ENCODE measurements at places on chromosomes 11 and 22.

DNA sequence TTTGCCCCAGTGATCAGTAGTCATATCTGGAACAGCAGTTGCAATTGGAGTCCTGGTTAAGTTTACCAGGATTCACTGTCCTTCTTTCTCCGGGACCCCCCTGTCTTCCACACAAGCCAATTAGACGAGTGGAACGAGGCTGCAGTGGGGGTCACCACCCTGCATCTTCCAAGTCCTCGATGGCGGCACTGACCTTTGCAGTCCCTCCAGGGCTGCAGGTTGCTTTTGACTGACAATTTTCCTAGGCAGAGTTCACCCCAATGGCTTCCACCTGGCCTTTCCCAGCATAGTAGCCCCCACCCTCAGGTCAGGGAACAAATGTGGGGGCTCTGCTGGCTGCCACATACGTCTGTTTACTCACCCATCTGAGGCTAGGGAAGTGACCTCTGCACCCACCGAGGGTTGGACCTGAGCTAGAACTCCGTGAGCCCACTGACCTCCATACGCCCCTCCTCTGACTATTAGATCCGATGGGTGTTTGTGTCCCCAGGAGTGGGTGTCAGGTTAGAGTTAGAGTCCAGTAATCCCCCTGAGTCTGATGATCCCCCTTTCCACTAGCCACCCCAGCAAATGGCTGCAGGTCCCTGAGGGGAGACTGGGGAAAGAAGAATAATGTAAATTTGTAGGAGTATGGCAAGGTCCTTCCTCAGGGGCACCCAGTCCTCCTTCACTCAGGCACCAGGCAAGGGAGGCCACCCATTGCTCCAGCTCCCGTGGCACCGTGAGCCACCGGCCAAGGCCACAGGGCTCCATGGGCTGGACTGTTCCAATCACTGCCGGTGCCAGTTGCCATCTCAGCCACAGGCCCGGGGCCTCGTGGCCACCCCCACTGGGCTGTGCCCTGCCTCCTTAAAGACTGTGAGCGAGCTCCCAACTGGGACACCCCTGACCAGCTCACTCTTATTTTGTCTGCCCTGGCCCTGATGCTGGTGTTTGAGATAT, 5.5 kb downstream of the C11orf21 start:
- DNase-seq: no peak

DNA sequence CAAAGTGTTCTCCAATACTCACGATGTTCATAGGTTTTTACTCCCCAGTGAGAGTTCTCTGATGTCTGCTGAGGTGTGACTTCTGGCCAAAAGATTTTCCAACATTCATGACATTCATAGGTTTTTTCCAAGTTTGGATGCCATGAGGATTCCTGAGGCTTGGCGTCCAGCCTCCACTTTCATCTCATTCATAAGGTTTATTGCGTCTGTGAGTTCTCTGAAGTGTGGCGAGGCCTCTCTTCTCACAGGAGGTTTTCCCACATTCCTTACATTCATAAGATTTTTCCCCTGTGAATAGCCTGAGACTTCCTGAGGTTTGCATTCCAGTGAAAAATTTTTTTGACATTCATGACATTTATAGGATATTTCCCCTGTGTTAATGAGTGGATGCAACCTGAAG, 1014.1 kb downstream of the LRRC4C start:
- no peak for DNase-seq

DNA sequence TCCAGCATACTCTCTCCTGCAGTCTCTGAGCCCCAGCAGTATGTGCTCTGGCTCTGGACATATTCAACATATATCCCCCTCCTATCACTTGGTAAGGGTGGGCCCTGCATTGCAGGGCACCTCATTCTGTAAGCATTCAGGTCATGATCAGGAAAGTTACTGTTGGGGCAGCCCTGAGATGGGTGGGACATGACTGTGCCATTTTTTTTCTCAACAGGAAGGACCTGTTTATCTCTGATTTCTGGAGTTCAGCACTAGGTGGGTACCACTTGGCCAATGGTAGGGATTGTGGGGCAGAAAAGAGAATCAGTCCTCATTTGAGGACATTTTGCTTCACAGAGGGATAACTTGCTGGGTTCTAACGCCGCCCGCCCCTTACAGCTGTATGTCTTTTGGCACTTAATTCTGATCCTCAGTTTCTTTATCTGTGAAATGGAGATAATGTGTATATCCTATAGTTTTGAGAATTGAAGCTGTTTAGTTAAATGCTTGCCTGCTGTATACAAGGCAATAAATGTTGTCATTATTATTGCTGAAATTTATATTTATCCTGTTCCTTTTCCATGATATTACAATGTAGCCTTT, 2.2 kb downstream of the SRRD start:
- DNase-seq: no peak

DNA sequence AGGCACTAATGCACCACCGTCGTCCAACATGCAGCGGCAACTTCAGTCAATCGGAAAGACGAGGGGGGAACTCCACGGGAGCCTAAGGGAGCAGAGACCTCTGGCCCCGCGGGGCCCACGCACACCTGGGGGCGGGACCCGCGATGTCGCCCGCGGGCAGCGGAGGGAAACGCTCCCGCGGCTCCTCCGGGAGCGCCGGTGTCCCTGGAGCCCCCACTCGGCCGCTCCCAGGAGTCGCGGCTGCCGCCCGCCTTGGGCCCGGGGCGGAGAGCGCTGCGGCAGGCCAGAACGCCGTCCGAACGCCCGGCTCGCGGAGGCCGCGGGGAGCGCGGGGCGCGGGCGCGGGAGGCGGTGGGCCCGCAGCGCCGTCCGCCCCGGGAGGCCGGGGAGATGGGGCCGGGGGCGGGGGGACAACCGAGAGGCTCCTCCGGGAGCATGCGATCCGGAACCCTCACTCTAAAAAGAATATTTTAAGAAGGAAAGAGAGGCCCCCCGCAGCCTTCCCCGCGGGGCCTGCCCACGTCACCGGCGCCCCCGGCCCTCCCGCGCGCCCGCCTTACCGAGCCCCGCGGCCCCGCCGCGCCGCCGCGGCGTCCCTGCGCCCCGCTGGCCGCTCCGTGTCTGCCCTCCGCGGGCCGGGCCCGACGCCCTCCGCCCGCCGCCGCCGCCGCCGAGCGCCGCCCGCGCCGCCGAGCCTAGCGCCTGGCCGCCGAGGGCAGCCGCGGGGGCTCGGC, 86.6 kb upstream of the ARHGAP32 start:
- no peak for DNase-seq

GRCh38 chr11:129593098-129593497, 217.4 kb downstream of the BARX2 start:
- no peak for DNase-seq

- no peak for DNase-seq
Measured at GRCh38 chr22:19467912-19468311, 11.1 kb downstream of the UFD1 start.

- no peak for DNase-seq
Measured at GRCh38 chr22:40782521-40782920, 36.6 kb downstream of the SLC25A17 start.

DNA sequence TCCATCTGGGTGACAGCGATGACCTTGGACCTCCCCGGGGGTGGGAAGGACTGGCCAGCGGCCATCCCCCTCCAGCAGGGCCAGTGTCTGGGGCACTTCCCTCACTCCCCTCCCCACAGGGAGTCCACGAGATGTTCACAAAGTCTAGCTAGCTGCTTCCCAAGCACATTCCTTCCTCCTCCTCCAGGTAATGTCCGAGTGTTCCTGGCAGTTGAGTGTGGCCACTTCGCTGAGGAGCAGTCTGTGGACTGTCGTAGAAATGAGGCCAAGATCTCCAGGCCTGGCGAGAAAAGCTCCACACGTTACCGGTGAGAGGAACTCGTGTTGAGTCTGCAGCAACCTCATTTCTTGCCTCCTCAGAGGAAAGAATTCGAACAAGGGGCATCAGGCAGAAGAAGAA, 425.5 kb downstream of the BRD1 start:
- no peak for DNase-seq

DNA sequence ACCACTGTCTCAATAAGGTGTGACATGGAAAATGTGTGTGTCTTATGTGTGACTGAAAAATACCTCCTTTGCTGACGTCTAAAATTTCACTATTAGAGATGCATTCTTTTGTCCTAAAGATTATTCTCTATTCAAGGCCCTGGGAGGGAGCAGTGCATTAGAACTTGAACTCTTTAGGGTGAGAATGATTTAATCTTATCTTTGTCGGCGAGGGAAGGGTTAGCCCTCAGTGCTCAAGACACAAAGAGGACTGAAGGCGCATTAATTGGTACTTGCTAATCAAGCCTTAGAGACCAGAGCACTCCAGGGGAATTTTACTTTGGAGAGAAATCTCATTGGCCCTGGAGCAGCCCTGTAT, 29.8 kb upstream of the PLET1 start:
- DNase-seq: no peak

DNA sequence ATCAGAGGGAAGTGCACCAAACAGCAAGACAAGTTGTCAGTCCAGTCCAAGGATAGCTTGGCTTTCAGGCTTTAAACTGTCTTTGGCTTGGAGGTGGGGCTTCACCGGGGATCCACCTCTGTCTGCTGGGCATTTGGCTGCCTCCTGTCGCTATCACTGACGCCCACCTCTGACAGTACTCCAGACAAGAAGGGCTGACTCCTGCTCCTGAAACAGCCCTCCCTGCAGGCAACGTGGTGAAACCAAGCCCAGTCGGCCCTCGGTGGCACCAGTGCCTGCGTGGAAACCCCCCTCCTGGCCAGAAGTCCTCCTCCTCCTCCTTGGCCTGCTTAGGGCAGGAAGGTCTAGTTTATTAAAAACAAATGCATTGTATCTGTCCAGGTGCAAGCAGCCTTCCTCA, 16.9 kb downstream of the DHCR7 start:
- no peak for DNase-seq

DNA sequence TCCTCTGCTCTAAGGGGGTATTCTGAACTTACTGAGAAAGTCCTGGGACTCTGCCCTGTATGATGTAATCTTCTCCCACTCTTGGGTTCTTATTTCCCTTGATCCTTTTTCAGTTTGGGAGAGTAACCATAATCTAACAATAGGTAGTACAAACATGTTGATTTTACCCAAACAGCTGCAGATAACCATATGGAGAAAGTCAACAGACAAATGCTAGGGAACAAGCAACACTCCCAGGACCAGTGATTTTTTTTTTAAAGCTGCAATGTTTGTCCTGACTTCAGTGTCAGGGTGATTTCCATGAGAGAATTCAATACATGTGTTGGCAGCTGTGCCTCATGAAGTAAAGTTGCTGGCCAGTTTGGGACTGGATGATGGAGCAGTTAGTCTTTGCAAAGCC, 156.5 kb downstream of the FCHSD2 start:
- no peak for DNase-seq

- no peak for DNase-seq
Measured at GRCh38 chr22:31100762-31101525, 6.4 kb downstream of the SELENOM start.

GRCh38 chr11:13118194-13118593, 109.1 kb downstream of the RASSF10 start:
- DNase-seq: no peak

DNA sequence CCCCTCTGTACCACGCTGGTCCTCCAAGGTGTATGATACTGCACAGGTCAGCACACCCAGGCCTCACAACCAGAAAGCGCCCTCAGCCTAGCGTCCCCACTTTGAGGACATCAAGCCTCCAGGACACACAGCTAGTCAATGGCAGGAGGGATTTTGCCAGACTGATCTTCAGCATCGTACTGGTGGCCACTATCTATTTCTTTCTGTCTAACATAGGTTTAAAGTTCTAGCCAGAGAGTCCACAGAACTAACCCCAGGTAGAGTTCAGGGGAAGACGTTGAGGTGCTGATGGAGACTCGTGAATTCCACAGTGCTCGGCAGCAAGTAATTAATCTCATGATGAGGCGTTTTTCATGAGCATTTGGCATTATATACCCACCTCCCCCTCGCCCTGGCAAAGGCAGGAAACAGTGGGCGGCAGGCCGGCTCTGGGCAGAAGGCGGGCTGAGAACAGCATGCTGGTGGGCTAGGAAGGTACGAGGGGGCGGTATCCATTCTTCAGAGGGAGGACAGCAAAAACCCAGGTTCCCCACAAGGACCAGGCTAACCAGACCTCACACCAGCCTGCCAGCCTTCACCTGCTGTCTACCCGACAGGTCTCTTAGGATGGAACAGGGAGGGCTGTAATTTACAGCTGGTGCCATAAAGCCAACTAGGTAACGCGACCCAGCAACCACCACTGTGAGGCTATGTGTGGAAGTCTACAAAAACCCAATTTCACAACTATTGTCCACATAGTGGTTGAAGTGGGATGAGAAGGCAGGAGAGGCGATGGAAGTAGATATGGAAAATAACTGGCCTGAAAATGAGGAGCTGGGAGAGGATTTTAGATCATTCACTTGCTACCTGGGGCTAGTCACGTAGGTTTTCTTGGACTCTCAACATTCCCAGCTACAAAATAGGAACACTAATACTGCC, 18.5 kb downstream of the MYH9 start:
- no peak for DNase-seq

GRCh38 chr22:32528984-32529982, 54.7 kb downstream of the FBXO7 start:
- peak; percentile 68 for DNase-seq

DNA sequence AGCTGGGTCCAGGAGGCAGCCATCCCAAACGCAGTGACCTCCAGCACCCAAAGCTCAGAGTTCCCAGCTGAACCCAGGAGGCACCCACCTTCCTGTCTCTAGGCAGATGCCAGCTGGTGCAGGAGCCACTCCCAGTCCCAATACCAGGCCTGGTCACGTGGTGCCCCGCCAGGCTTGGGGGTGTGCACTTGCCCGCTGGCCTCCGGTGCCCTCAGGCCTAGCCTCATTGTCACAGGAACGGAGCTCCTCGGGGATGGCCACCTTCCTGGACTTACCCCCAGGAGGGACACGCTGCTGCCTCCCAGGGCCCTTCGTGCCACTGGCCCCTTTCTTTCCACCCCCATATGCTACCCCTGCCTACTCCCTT, 4.6 kb downstream of the BID start:
- DNase-seq: no peak

DNA sequence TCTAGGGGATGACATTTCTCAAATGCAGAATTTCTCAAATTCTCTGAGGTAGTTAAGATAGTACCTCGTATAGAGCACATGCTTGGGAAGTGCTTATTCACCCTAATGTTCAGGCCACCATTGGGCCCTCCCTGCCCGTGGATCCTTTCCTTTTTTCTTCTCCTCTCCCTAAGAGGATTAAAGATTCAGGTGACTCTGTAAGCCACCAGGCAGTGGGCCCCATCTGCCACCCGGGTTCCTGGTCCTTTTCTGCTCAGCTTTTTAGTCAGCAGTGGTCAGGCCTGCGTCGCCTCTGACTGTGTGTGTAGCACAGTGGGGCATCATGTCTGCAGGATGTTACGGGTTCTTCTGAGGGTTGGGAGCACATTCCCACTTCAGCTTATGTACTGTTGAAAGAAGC, 7.2 kb downstream of the CEP164 start:
- no peak for DNase-seq

- DNase-seq: no peak
Measured at GRCh38 chr11:107606141-107606540, 15.2 kb downstream of the ELMOD1 start.

- no peak for DNase-seq
Measured at GRCh38 chr22:39254789-39255298, 10.1 kb upstream of the PDGFB start.

DNA sequence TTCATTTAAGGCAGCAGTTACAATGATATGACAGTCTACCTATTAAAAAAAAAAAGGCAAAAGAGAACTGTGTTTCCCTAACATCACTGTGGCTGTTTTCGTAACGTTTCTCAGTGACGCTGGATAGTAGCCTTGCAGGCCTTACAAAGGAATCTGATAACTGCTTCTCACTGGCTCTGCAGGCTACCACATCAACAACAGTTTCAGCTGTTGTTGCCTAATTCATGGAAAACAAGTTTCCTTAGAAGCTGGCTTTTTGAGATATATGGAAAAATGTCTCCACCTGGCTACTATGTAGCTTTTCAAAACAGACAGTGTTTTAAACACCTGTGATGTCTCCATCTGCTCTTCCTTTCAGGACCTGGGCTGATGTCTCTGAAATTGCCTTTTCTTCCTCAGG, 3.8 kb downstream of the OR51V1 start:
- DNase-seq: no peak

GRCh38 chr22:38258895-38259294, 13.9 kb downstream of the TMEM184B start:
- no peak for DNase-seq

Data from iPS DF 19.7 (cell line).